Astrocyte (in vitro differentiated cells and primary cell): ENCODE measurements at places on chromosomes 13 and 19. TPM values are rescaled to one million over a fixed set of nuclear protein-coding genes. Genes with fewer than 3 reads are reported as not detected.

GRCh38 chr13:54636231-54636630 is 1607.6 kb downstream of the OLFM4 start:
- DNase-seq: no peak
- no peaks in the 10 kb centered on the region for H3K4me1 ChIP-seq
- no peaks in the 10 kb centered on the region for H3K27me3 ChIP-seq
- no peak overlapping the region for H3K27ac ChIP-seq

- no peak overlapping the region for H3K27ac ChIP-seq
- H3K27me3 ChIP-seq: no peaks in the 10 kb centered on the region
- H3K36me3 ChIP-seq: no peaks in the 10 kb centered on the region
- H3K4me3 ChIP-seq: no peak overlapping the region
- no peaks in the 10 kb centered on the region for H3K4me1 ChIP-seq
- DNase-seq: no peak
Measured at GRCh38 chr13:111904166-111904565, 162.8 kb upstream of the SOX1 start.

DNA sequence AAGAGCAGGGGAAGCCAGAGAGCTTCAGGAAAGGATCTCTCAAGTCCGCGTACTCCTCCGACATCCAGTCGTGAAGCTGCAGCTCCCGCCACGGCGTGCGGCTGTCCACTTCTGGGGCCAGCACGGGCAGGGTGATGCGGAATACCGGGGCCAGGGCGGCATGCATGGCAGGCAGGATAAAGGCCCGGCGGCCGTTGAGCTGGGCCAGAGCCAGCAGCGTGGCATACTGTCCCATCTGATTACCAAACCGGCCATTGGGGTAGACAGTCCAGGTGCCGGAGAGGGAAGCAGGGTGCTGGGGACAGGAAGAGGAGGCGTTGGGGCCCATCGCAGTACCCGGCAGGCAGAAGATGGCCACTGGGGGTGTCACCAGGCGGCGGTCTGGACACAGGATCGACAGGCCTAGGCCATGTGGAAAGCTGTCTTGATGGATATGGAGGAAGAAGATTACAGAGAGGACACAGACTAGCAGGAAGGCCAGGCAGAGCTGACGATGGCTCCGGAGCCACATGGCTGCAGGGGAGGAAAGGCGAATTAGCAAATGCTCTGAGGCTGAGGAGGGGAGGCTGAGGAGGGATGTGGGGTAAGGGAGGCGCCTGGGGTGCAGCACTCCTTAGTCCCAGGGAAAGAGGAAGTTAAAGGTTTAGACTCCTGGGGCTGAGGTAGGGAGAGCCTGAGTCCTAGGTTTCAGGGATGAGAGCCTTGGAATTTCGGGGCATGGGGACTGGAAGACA is 1.5 kb downstream of the FUT1 start:
- no peak overlapping the region for H3K27ac ChIP-seq
- no peak overlapping the region for H3K4me3 ChIP-seq
- no peaks in the 10 kb centered on the region for H3K36me3 ChIP-seq
- DNase-seq: no peak

GRCh38 chr19:53519446-53519845 is 18.5 kb upstream of the ZNF331 start:
- no peaks in the 10 kb centered on the region for H3K36me3 ChIP-seq
- no peak overlapping the region for H3K27ac ChIP-seq
- H3K4me1 ChIP-seq: peaks cover 9% of the 10 kb centered on the region
- no peaks in the 10 kb centered on the region for H3K27me3 ChIP-seq
- no peak overlapping the region for H3K4me3 ChIP-seq
- DNase-seq: no peak

- no peak overlapping the region for H3K4me3 ChIP-seq
- H3K4me1 ChIP-seq: peaks cover 10% of the 10 kb centered on the region
- H3K27ac ChIP-seq: no peak overlapping the region
Measured at GRCh38 chr13:51838240-51838846, 6.6 kb downstream of the TMEM272 start.

GRCh38 chr13:48132961-48133360 is 38.1 kb upstream of the MED4 start:
- H3K27me3 ChIP-seq: no peaks in the 10 kb centered on the region
- no peak overlapping the region for H3K27ac ChIP-seq
- no peaks in the 10 kb centered on the region for H3K36me3 ChIP-seq
- no peak overlapping the region for H3K4me3 ChIP-seq
- H3K4me1 ChIP-seq: no peaks in the 10 kb centered on the region
- no peak for DNase-seq

DNA sequence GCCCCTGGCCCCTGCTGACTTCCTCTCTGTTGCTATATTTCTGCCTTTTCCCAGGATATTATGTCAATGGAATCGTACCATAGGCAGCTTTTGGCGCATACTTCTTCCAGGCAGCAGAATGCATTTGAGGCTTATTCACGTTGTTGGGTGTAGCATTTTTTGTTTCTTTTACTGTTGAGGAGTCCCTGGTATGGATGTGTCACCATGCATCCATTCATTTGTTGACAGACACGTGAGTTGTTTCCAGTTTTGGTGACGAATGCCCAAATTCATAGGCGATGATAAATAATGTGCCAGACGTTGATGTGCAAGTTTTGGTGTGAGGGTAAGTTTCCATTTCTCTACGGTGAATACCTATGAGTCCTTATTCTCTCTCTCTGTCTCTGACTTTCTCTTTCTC is 5.0 kb downstream of the NFILZ start:
- DNase-seq: peak; percentile 76
- H3K27ac ChIP-seq: no peak overlapping the region
- no peaks in the 10 kb centered on the region for H3K27me3 ChIP-seq
- H3K4me1 ChIP-seq: peaks cover 18% of the 10 kb centered on the region
- H3K4me3 ChIP-seq: no peak overlapping the region

GRCh38 chr19:44748426-44749254 is at the start of gene BCL3:
Gene BCL3, plus strand, starts transcription at chr19:44748708. Its CDS starts 83 bp downstream, at chr19:44748791.
- H3K4me3 ChIP-seq: peak within 1 kb of the TSS; percentile 67
- H3K36me3 ChIP-seq: no peaks in the 10 kb centered on the region
- no peak for DNase-seq
- H3K27ac ChIP-seq: peak within 1 kb of the TSS; percentile 86
- peaks cover 34% of the 10 kb centered on the region for H3K4me1 ChIP-seq

GRCh38 chr19:39200803-39201115 is 3.3 kb downstream of the SYCN start:
- H3K36me3 ChIP-seq: no peaks in the 10 kb centered on the region
- DNase-seq: no peak
- H3K4me3 ChIP-seq: no peak overlapping the region
- no peaks in the 10 kb centered on the region for H3K4me1 ChIP-seq
- no peak overlapping the region for H3K27ac ChIP-seq

DNA sequence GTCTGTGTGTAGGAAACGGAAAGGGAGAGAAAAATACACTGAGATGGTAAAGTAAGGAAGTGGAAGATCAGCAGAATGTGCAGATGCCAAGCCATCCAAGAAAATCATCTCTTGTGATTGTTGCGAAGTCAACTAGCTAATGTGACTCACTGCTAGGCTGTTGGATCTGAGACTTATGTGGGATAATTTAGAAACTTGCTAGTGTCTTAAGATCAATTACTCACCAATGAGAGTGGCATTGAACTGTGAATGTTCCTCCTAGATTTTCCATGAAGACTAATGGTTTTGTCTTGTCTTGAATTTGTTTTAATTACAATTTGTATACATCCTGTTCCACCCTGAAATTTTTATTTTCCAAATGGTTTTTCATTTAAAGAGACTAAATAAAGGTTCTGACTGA is 771.6 kb downstream of the EFNB2 start:
- no peak overlapping the region for H3K27ac ChIP-seq
- no peaks in the 10 kb centered on the region for H3K27me3 ChIP-seq
- H3K4me1 ChIP-seq: no peaks in the 10 kb centered on the region
- DNase-seq: peak; percentile 14
- H3K4me3 ChIP-seq: no peak overlapping the region

DNA sequence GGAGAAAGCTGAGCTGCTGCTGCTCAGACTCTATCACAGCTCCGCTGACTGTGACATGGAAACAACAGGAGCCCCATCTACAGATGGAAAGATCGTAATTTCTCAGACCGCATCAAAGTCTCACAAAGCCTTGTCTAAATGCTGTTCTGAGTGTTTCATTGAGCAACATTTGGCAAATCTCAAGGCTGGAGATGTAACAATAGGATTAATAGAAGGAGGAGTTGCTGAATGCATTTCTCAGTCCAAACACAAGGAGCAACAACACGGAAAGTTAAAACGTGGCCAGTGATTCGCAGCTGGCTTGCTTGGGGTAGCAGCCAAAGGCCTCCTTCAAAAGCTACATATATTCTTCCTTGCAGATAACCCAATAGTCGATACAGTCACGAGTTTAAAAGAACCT is 55.7 kb downstream of the MRPL57 start:
- no peak overlapping the region for H3K27ac ChIP-seq
- peaks cover 2% of the 10 kb centered on the region for H3K27me3 ChIP-seq
- no peak for DNase-seq
- no peaks in the 10 kb centered on the region for H3K36me3 ChIP-seq
- no peak overlapping the region for H3K4me3 ChIP-seq

- no peak overlapping the region for H3K4me3 ChIP-seq
- peaks cover 25% of the 10 kb centered on the region for H3K4me1 ChIP-seq
- H3K27ac ChIP-seq: peak overlapping the region; percentile 60
- DNase-seq: peak; percentile 86
Measured at GRCh38 chr13:20825477-20825875, 51.7 kb upstream of the EEF1AKMT1 start.

DNA sequence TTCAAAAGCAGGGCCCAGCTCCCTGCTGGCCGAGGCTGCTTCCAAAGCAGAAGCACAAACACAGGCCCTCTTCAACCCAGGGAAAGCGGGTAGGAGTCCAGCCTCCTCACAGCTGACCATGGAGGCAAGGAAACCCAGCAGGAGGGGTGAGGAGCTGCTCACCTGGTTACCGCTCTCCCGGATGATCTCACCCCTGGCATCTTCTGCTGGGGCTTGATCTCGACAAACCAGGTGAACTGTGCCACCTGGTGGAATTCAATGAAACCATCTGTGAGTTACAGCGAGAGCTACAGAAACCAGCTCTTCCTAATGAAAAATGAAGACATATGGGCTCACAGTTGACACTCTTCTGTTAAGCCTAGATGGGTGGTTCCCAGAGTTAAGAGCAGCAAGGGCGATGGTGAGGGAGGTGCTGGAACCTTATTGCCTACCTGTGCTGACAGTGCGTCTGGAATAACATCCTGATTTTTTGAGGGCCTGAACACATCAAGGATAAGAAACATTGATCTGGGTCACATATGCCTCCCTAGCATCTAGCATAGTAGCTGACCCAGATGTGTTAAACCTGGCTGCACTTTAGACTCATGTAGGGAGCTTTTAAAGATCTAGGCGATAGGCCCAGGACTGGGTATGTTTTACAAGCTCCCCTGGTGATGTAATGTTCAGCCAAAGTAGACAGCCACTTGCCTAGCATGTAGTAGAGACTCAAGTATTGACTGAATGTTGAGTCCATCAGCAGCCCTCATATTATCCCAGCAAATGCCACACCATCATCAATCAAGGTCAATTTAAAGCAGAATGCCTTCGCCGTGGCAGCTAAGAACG is 6.1 kb downstream of the DHRS12 start:
- no peaks in the 10 kb centered on the region for H3K36me3 ChIP-seq
- no peak overlapping the region for H3K4me3 ChIP-seq
- DNase-seq: peak; percentile 27
- no peak overlapping the region for H3K27ac ChIP-seq
- H3K4me1 ChIP-seq: peaks cover 25% of the 10 kb centered on the region

DNA sequence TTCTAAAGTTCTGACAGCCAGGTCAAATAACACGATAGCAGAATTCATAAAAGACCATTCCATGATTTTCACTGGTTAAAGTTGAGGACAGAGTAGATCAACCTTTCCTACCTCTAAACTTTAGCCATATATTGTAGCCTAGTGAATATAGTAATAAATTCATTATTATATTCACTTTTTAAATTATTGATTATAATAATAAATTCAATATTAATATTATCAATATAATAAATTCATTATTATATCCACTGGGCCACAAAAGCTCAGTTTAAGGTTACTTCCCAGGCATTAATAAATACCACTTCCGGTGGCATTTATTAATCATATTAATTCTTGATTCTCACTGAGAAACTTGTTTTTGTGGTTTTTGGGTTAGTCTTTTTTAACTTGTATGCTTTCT is 85.7 kb upstream of the GPC6 start:
- H3K27me3 ChIP-seq: no peaks in the 10 kb centered on the region
- no peaks in the 10 kb centered on the region for H3K4me1 ChIP-seq
- H3K4me3 ChIP-seq: no peak overlapping the region
- no peak for DNase-seq

DNA sequence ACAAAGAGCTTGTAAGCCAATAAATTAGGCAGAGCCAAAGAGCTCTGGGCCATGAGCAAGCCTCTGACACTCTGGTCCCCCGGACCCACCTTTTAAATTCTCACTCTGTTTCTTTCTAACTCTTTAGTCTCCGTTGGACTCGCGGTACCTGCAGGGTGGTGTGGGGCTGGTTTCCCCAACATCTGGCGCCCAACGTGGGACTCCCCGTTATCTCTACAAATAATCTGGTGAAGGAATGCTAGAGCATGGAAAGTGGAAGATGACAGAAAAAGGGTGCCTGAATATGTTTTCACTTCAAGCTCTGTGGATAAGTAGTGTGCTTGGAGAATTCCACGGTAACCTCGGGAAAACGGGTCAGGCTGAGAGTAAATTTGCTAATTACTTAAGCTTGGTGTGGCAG is 36.5 kb upstream of the CYP2B6 start:
- H3K27ac ChIP-seq: no peak overlapping the region
- no peaks in the 10 kb centered on the region for H3K27me3 ChIP-seq
- H3K4me3 ChIP-seq: no peak overlapping the region
- H3K4me1 ChIP-seq: no peaks in the 10 kb centered on the region
- no peaks in the 10 kb centered on the region for H3K36me3 ChIP-seq

The ZNF177 gene
- 1.2 and 1.7 TPM in 2 replicates for total RNA-seq

The SULT2B1 gene
- 0.31 TPM in 1 of 2 replicates, not detected in the other for total RNA-seq

The TYROBP gene
- not detected in 2 replicates for total RNA-seq

The ZNF134 gene
- total RNA-seq: 30.5 and 32.3 TPM in 2 replicates

The CYSLTR2 gene
- 0.48 and 2.1 TPM in 2 replicates for total RNA-seq

The KCNRG gene
- 0.41 and 0.61 TPM in 2 replicates for total RNA-seq
